ENCODE measurements at places on chromosomes 11 and 22.

DNA sequence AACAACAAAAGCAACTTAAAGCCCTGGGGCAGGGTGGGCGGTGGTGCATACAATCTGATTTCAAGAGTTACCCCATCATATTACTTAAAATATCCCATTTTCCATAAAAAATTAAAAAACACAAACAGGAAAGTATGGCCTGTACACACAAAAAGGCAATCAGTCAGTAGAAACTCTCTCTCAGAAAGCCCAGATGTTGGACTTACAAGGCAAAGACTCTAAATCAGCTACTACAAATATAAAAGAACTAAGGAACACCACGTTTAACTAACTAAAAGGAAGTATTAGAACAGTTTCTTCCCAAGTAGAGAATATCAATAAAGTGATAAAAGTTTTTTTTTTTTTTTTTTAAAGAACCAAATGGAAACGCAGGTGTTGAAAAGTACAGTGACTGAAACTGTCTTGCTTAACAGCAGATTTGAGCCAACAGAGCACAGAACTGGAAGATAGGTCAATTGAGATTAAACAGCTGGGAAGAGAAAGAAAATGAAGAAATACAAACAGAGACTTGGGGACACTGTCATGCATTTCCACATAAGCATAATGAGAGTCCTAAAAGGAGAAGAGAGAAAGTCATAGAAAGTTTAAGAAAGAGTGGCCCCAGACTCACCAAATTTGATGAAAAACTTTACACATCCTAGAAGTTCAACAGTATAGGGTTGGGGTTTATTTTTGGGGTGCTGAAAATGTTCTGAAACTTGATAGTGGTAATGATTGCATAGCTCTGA is 8.6 kb downstream of the SC5D start:
- no peak for DNase-seq

GRCh38 chr22:30855677-30856518 is 112.7 kb downstream of the MORC2 start:
- peak; percentile 46 for DNase-seq

- DNase-seq: no peak
Observed at GRCh38 chr11:113849713-113850112, 25.7 kb downstream of the USP28 start.

DNA sequence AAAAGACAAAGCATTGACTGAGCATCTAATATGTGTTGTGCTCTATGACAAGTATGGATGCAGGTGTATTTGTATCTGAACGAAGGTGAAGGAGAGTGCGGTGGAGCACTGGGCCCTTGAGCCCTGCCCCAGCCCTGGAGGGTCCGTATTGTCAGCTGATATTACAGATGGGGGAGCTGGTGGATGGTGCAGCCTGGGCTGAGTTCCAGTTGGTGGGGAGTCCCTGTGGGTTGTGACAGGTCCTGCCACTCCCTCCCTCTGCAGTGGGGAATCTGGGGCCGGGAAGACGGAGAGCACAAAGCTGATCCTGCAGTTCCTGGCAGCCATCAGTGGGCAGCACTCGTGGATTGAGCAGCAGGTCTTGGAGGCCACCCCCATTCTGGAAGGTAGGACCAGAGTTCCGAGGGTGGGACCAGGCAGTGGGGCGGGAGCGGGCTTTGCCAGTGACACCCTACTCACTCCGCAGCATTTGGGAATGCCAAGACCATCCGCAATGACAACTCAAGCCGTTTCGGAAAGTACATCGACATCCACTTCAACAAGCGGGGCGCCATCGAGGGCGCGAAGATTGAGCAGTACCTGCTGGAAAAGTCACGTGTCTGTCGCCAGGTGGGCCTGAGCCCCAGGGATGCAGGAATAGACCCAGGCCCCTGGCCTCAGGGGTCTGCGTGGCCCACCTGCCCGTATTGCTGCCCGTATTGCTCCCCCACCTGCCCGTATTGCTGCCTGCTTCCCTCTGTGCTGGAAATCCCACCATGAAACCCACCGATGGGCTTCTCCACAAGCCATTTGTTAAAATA is 28.6 kb downstream of the MYO7A start:
- DNase-seq: no peak

DNA sequence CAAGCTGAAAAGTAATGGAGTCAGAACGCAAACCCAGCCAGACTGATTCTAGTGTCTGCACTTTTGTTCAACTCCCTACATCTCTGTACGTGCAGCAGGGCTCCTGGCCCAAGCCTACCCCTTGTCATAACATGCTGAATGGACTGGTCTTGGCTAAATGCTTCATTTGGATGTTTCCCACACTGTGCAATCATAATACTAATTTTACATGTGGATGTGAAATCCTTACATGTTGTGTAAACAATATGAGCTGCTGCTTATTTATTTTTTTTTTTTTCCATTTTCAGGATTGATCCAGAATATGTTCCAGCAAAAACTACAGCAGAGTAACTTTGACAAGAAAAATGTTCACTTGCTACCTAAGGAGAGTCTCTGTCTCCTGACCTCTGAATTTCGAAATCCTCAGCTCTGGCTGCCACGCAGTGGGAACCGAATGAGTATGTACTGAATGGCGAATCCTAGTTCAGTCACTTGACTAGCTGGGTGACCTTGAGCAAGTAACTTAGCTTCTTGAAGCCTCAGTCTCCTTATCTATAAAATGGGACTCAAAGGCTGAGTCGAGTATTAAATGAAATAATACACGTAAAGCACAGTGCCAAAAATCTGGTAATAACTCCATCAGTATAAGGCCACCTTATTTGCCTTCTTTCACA is 133.4 kb downstream of the EHF start:
- no peak for DNase-seq

GRCh38 chr11:36009473-36009872 is 65.6 kb downstream of the LDLRAD3 start:
- peak; percentile 67 for DNase-seq

GRCh38 chr22:26330971-26331625 is 98.0 kb upstream of the ASPHD2 start:
- DNase-seq: peak; percentile 60

GRCh38 chr11:94638902-94639373 is 71.8 kb downstream of the PIWIL4 start:
- peak; percentile 77 for DNase-seq
